ENCODE measurements at places on chromosomes 4 and X. TPM values are rescaled to one million over a fixed set of nuclear protein-coding genes. Genes with fewer than 3 reads are reported as not detected.

GRCh38 chrX:20654596-20655106 lies 387.9 kb upstream of the RPS6KA3 start:
- no peak for DNase-seq

DNA sequence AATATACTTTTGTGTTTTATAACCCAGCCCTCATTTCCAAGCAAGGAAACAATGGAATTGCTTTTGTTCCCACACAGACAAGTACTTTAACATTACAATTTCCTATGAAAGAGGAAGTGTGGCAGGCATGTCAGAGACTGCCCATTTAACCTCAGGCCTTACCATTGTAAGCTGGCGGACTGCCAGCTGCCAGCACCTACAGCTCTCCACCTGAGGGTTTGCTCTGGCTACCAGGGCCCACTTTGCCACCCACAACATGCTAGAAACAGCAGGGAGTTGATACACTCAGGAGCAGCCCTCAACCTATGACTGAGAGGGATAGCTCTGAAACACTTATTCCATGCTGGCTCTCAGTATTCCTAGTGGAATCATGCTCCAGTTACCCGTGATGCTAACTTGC lies 152.3 kb upstream of the PRDX4 start:
- DNase-seq = no peak

- no peak for DNase-seq
Measured at GRCh38 chrX:129762448-129762847, 17.3 kb upstream of the SASH3 start.

DNA sequence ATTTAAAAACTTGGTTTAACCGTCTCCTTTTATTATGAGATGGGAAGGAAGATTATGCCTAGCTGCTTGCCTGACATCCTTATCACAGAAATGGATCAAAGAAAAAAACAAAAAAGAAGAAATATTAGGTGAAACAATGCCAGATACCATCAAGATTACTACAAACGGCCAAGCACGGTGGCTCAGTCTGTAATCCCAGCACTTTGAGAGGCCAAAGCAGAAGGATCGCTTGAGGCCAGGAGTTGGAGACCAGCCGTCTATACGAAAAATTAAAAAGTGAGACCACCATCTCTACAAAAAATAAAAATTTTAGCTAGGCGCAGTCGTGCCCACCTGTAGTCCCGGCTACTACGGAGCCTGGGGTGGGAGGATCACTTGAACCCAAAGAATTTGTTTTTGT lies 2.3 kb downstream of the FRYL start:
- DNase-seq = no peak

DNA sequence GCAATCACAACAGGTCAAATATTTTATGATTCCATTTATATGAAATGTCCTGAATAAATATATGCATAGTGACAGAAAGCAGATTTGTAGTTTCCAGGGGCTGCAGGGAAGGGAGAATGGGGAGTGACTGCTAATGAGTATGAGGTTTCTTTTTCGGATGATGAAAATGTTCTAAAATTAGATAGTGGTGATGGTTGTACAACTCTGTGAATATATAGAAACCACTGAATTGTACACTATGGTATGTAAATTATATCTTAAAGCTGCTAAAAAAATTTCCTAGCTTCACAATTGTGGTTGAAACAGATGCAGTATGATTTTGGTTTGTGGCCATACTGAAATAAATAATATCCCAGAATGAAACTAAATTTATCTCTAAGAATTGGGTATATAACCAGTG lies 12.9 kb upstream of the IL2 start:
- no peak for DNase-seq

- DNase-seq = no peak
Measured at GRCh38 chr4:84958434-84958833, 8.1 kb downstream of the WDFY3 start.

- DNase-seq = no peak
Measured at GRCh38 chr4:17788956-17789355, 7.5 kb upstream of the FAM184B start.

DNA sequence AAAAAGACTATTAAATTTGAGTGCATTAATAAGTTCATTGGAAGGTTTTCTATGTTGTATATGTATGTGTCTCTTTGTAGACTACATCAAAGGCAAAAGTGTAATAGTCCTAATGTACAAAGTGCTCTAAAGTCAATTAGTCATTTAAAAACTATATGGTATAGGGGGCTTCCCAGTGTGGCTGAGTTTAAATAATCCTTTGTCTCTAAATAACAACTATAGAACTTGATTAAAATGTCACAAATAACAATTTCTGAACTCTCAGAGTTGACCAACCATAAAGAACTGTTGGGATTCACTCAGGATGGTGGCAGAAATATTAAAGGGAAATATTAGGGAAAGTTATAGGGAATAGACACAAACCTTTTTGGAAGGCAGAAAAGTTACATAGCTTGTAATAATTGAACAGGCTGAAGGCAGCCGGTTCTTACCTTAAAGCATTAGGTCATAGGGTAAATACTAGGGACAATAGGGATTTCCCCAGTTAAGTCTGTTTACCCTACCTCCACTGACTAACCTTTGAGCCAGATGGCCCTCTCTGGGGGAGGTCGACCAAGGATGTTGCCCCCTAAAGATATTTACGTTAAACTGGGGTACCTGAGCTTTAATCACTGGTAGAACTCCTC lies 1054.2 kb downstream of the ARAP2 start:
- DNase-seq = no peak

GRCh38 chrX:38919202-38919601 lies 117.9 kb downstream of the MID1IP1 start:
- no peak for DNase-seq

GRCh38 chr4:127775843-127776242 lies 6.3 kb upstream of the HSPA4L start:
- DNase-seq = no peak

GRCh38 chr4:103400405-103400804 lies 202.3 kb upstream of the CENPE start:
- DNase-seq = no peak

The MXRA5 gene
- not detected for polyA plus RNA-seq

The SULT1E1 gene
- not detected for polyA plus RNA-seq

The PCDH19 gene
- not detected for polyA plus RNA-seq

The CXCL3 gene
- polyA plus RNA-seq = not detected

The ELF4 gene
- polyA plus RNA-seq = 8.5 TPM

The PNMA6F gene
- polyA plus RNA-seq = not detected

Measured in naive thymus-derived CD4-positive, alpha-beta T cell (primary cell).